ENCODE measurements at places on chromosomes 5 and 9. TPM values are rescaled to one million over a fixed set of nuclear protein-coding genes. Genes with fewer than 3 reads are reported as not detected.

- no peak for DNase-seq
Observed at GRCh38 chr9:116844621-116845020, 157.5 kb downstream of the TRIM32 start.

GRCh38 chr5:65880496-65881072 lies 45.8 kb upstream of the ERBIN start:
- DNase-seq = no peak

DNA sequence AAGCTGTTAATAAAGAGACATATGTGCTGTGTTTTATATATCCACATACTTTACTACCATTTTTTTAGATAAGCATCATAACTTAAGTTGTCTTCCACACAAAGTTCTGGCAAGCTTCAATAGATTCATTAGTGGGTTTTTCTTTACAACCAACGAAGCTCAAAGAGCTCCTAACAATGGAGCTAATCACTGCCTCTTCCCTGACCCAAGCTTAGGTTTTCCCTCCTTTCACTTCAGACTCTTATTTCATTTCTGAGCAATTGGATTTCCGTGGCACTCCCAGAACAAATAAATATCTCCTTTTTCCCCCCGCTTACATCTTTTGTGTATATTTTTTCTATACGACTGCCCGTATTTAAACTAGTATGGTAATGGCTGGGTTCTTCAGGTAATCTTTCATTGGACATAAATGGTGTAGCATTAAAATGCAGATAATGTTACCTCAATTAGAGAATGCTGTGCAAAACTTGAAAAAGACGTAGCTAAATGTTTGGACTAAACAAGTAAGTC lies 275.5 kb upstream of the TMEM161B start:
- DNase-seq = no peak

Gene TNIP1
- total RNA-seq = 34.1 TPM

Gene ZNF189
- 30.1 TPM for total RNA-seq

Gene SHC3
- 0.83 TPM for total RNA-seq

DNA sequence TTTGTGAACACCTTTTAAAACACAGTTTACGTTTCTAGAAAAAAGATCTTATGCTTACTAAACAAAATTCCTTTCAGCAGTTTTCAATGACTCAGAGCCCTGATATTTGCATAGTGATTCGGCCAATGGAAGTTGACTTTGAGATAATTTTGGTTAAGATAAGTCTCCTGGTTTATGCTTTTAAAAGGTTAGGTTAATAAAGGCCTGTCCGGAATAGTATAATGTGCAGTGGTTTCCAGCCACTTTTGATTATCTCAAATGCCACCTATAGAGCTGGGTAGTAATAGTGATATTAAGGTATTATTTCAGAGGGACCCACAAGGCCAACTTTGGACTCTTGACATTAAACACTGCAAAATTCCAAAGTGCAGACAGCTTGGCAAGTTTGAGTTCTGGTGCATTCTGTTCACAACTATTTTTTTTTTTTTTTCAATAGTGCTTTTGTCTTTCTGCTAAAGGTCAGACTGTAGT lies 86.1 kb downstream of the F2RL2 start:
- DNase-seq = no peak

DNA sequence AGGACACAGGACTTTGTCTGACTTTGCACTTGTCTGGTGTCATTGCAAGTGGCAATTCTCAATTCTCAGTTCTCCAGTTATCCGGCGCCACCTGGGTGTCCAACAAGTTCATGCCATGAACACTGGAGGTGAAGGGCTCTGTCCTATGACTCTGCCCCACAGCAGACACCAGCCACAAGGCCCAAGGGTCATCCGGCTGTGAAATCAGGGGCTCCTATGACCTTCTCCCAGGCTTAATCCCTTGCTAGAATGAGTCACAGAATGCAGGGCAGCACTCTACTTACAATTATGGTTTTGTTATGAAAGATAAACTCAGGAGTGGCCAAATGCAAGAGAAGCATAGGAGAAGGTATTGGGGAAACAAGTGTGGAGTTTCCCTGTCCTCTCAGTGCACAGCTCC lies 392.0 kb downstream of the GADD45G start:
- DNase-seq = no peak

DNA sequence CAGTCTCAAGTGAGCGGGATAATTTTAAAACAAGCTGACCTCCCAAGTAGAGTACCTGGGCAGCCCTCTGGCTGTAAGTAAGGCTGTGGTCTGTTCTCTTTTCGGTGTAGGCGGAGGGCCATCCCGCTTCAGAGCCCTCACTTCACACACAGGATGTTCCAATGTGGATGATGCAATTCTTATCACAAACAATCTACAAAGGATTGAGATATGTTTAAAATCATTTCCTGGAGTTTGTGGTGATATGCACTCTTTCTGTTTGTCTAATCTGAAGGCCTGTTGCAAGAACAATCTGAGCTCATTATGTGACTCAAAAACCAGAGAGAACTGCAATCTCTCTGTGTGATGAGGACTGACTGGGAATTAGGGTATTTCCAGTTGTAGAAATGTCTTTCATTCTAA lies 42.5 kb downstream of the ITGA2 start:
- DNase-seq = no peak

- DNase-seq = no peak
Observed at GRCh38 chr5:113371721-113372196, 63.0 kb downstream of the TSSK1B start.

DNA sequence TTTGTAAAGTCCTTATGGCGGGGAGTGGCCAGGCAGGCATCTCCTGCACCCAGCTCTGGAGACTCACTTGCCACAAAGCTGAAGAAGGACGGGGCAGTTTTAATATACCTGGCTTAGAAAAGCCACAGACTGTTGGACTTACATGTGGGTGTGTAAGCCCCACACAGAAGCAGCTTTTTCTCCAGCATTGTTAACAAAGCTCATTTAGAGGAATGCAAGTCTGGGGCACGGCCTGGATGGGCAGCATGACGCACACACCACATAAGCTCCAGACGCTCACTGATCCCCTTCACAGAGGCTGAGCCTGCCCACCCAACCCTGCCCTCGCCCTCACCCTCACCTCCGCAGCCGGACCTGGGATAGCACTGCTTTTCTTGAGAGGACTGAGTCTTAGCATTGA lies 58.0 kb upstream of the PDE8B start:
- DNase-seq = no peak

Gene SCGB3A2
- total RNA-seq = 1.2 TPM

Gene RORB
- total RNA-seq = 2.2 TPM

- DNase-seq = no peak
Observed at GRCh38 chr5:10452768-10453331, 11.2 kb downstream of the ROPN1L start.

DNA sequence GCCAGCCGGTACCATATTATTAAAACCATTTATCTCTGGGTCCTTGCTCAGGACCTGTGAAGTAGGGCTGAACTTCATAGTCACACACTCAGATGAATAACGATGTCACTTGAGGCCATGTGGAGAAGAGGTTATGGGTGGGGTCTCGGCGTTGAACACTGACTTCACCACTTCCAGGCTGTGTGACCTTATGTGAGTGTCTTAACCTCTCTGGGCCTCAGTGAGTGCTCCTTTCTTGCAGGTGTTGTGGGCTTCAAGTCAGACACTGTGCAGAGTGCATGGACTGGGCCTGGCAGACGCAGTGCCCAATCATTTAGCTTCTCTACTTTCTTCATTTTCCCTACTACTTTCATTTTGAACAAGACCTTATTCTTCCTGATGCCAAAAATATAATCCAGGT lies 278.8 kb downstream of the PBX3 start:
- DNase-seq = no peak

DNA sequence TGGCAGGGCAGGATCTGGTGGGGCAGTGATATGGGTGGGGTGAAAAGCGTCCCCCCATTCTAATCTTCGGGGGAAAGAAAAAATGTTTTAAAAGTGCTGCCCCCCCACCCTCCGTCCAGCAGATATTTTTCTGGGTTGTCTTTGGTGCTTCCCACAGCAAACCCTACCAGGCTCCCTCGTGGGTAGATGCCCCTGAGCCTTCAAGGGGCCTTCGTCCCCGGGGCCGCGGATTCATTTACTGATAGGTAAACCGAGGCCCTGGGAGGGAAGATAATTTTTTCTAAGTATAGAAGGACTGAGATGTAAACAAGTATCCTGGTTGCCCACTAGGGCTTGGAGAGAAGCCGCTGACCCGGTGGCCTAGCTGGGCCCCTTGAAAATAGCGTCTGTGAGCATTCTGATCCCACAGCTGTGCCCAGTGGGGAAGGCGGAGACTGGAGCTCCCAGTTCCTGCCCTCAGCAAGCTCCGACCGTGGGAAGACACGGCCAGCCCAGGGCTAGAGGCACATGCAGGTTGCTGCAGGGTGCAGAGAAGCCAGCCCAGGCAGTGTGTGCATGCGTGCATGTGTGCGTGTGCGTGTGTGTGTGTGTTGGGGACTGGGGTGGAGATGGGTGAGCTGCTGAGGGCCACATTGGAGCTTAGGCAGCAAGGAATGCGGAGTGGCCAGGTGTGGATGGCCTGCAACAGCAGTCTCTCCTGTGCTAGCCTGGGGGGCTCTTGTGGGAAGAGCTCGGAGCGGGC lies 6.0 kb upstream of the RXRA start:
- peak; percentile 58 for DNase-seq

Gene GRIN3A
- total RNA-seq = 0.15 TPM

Gene DDX46
- 53.3 TPM for total RNA-seq

- peak; percentile 26 for DNase-seq
Observed at GRCh38 chr9:134066913-134067851, 644 bp downstream of the BRD3 start.

- no peak for DNase-seq
Observed at GRCh38 chr9:83240671-83241070, 177.7 kb upstream of the RASEF start.

- no peak for DNase-seq
Observed at GRCh38 chr5:125375143-125375542, 628.7 kb upstream of the ZNF608 start.

Gene LCN9
- total RNA-seq = not detected

DNA sequence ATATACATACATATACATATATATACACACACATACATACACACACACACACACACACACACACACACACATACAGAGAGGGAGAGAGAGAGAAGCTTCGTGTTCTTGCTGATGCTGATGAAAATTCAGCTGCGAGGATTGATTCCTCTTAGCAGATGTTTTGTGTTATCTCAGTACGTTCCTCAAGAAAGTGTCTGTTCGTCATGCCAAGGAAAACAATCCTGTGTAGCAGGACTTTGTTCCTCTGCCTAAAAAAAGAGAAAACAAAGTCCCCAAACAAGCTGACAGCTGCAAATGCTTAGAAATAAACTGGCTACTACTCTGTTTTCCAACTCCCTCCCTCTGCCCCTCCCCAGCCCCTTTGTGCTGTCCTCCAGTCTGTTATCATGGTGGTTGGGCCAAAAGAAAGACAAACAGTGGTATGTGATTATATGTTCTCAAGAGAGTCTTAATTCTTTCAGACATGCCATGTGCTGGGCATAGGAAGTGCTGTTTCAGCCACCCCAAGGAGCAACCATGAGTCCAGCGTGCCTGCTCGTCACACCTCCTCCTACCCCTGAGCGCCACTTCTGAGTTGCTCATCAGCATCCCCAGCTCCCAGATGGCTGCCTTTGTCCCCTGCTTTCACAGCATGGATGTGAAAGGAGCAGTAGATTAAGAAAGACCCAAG lies 71.5 kb upstream of the EQTN start:
- no peak for DNase-seq

Gene CPLANE1
- total RNA-seq = 37.6 TPM

DNA sequence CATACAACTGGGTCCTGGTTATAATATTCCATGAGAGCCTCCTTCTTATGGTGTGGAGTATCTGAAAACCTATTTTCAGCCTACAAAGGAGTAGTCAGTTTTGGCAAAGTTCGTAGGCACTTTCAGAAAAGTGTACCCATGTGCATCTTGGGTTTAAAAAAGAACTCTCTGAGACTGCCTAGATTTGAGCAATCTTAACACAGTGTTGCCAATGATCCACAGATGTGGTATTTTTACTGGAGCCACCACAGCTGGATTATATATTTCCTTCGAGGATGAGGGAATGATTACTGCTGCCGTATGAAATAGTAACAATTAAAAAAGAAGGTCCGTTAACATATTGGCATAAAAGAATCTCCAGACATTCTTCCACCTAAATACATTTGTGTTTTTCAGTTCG lies 1.1 kb downstream of the PALM2AKAP2 start:
- no peak for DNase-seq

DNA sequence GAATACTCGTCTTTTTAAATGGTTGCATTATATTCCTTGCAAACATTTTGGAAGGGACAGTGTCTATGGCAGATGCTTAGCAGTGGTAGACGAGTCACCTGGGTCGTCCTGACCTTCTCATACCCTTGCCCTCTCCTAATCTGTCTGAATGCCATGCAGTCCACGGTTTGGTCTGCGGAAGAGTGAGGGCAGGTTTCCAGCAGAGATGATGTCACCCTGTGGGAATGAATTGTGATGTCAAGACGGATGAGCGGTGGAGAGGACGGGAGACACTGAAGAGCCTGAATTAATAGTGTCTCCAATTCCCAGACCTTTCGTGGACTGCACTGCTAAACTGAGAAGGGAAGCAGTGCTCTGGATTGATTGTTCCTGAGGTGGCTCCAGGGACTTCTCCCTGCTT lies 329.0 kb upstream of the PANK3 start:
- no peak for DNase-seq

Gene PCDHA4
- 29.7 TPM for total RNA-seq

GRCh38 chr5:134503088-134503936 lies 22.2 kb upstream of the JADE2 start:
- no peak for DNase-seq

GRCh38 chr9:22740781-22741180 lies 294.2 kb downstream of the DMRTA1 start:
- no peak for DNase-seq

Gene GABRA1
- not detected for total RNA-seq

- DNase-seq = no peak
Observed at GRCh38 chr5:32304622-32305021, 8.1 kb downstream of the MTMR12 start.

Gene CFAP90
- total RNA-seq = not detected

GRCh38 chr5:41485533-41485932 lies 24.9 kb downstream of the PLCXD3 start:
- no peak for DNase-seq

DNA sequence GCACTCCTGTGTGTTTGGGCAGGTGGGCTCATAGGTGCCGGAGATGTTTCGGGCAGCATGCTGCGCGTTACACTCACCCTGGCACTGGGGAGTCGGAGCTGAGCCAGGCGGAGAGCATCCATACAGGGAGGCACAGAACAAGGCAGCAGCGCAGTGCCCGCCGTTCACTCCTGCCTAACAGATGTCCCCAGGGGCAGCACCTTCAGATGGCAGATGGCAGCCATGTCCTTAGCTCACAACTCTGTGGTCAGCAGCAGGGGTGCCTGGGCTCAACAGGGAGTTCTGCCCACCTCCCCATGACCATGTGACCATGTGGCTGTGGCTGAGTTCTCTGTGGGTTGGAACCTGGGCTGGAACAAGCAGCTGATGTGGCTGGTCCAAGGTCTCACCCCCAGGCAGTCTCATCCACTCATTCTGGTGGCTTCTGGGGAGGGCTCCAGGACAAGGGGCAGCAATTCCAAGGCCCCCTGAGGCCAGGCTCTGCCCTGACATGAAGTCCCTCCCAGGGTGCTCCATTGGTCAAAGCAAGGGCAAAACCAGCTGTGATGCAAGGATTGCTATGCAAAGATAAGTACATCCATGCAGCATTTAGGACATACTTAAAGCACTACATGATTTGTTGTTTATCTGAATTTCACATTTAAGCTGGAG lies 64.2 kb downstream of the MRPL36 start:
- no peak for DNase-seq

Gene DDX4
- 0.27 TPM for total RNA-seq

Data from glutamatergic neuron (in vitro differentiated cells).